ENCODE measurements at places on chromosomes 6 and 20.

- DNase-seq: peak; percentile 79
Observed at GRCh38 chr6:32943864-32944649, 3.2 kb upstream of the HLA-DMB start.

- peak; percentile 7 for DNase-seq
Observed at GRCh38 chr6:151240036-151240685, 394 bp downstream of the AKAP12 start.

GRCh38 chr6:37099442-37099841, 70.5 kb upstream of the PIM1 start:
- DNase-seq: no peak

- DNase-seq: peak; percentile 59
Observed at GRCh38 chr20:31547017-31547675, 32.9 kb downstream of the HM13 start.

DNA sequence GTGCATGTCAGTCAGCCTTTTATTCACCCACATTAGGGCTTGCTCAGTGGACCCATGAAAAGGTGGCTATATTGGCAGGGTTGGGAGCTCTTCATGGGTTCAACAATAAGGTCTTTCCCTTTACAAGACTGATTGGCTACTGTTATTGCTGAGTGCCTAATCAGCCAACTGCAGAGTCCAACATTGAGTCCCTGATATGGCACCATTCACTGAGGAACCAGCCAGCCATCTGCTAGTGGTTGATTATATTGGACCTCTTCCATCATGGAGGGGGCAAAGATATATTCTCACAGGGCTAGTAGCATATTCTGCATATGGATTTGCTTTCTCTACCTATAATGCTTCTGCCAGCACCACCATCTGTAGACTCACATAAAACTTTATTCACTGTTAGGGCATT, 69.9 kb downstream of the CDKAL1 start:
- no peak for DNase-seq

- no peak for DNase-seq
Observed at GRCh38 chr20:31910071-31910803, 39.8 kb downstream of the TTLL9 start.

DNA sequence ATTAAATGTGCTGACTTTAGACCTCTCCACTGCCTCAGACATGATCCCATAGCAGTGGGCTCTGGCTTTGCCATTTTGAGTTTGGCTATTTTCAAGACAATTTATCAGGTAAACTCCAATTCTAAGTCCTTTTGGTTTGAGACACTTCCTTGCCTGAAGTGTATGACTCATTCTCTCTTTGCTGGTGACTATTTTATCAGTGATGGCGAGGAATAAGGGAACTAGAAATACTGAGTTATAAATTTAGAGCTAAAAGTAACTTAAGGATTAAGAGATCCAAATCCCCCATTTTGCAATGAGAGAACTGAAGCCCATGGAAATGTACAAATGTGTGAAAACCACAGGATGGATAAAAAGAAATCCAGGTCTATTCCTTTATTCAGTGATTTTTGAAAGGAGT, 30.9 kb upstream of the CD83 start:
- DNase-seq: no peak

- no peak for DNase-seq
Observed at GRCh38 chr6:5999688-6000608, 6.8 kb downstream of the NRN1 start.

GRCh38 chr6:148866657-148867268, 119.9 kb downstream of the UST start:
- DNase-seq: no peak

- no peak for DNase-seq
Observed at GRCh38 chr6:29632789-29633533, at the start of gene GABBR1. Gene GABBR1, minus strand, starts transcription at chr6:29633183. Its CDS starts 798 bp downstream, at chr6:29632385.

- no peak for DNase-seq
Observed at GRCh38 chr20:37777012-37777950, 83.5 kb downstream of the CTNNBL1 start.

DNA sequence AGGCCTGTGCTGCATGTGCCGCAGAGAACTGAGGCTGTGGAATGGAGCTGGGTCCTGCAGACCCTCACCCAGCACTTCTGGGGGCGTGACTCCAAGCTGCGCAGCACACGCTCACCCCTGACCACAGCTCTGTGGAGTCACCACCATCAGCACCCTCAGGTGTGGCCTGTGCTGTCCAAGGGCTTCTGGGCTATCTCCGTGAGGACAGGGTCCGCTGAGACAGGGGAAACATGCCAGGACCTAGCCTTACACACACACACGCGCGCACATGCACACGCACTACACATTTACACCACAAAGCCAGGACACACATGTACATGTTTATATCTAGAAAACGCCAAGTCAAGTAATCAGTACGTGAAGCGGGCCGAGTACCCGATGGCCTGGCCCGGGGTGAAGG, 26.8 kb upstream of the TCFL5 start:
- DNase-seq: no peak

DNA sequence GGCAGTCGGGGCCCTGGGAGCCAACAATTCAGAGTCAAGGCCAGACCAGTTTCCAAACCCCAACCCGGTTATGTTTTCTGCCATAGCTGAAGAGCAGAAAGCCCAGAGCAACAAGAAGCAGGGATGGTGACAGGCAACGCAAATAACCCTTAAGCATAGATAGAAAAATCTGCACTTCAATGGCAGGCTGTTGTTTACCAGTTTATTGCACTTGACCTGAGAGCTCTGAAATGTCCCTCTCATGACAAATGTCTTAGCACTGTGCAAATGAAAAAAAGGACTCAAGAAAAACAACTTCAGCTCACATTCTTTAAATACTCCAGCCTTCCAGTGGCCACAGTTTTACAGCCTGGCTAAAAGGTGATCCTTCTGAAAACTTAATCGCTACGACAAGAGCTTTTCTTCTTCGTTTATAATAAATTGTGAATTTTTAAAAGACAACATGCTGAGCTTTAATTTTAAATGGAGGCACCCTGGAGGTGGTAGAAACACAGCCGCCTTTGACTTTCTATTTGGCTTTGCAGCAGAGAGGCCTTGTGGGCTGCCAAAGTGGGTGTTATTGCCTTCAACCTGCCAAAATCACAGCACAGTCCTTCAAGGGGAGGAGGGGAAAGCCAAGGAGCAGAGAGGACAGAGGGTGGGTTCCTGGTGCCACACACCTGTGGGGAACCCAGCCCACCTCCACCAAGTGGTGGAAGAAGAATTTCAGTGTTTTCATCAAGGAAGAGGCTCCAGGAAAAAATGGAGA, 289.5 kb upstream of the CDYL start:
- DNase-seq: no peak

DNA sequence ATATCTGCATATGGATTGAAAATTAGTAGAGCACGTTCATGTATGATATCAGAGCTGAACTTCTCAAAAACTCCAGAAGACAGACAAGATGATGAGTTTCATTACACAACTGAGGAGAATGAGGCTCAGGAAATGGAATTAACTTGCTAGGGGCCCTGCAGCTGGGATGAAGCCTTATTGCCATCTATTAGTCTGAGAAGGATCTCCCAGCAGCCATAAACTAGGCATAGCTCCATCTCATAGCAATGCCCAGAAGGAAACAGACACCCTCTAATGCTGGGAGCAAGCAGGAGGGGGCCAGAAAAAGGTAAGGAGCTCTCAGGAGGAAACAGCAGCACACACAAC, 18.0 kb downstream of the TFEB start:
- no peak for DNase-seq
